Activated CD4-positive, alpha-beta memory T cell treated with anti-CD3 and anti-CD28 coated beads for 36 hours (primary cell): ENCODE measurements at places on chromosomes 6 and 20. TPM values are rescaled to one million over a fixed set of nuclear protein-coding genes. Genes with fewer than 3 reads are reported as not detected.

ISM1 gene
- 0.34 TPM for total RNA-seq

RAET1G gene
- total RNA-seq, result not detected

MOXD1 gene
- total RNA-seq, result not detected

LINC00237 gene
- total RNA-seq, result not detected

PLN gene
- total RNA-seq, result not detected

SMLR1 gene
- total RNA-seq, result not detected

SERPINB1 gene
- total RNA-seq, result 164 TPM

TPX2 gene
- 149 TPM for total RNA-seq

RWDD1 gene
- total RNA-seq, result 49.1 TPM

PLCB1 gene
- total RNA-seq, result 4.0 TPM

ATP9A gene
- 1.6 TPM for total RNA-seq

C20orf144 gene
- total RNA-seq, result 0.26 TPM

FOXQ1 gene
- not detected for total RNA-seq

TPMT gene
- total RNA-seq, result 7.7 TPM

GJA1 gene
- total RNA-seq, result not detected

CCDC167 gene
- total RNA-seq, result 65.2 TPM

DNA sequence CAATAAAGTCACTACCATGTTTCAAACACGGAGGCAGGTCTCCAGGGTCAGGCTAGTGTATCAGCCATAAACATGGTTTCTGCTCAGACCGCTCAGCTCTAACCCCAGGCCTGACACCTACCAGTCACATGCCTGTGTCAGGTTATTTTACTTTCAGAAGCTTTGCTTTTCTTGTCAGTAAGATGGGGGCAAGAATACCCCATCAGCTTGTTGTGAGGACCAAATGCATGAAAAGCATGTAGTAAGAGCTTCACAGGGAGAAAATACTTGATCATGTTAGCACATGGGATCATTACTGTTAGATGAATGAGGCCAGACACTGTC is 65.2 kb upstream of the PIM1 start:
- H3K27me3 ChIP-seq, result no peaks in the 10 kb centered on the region
- DNase-seq, result no peak
- peaks cover 36% of the 10 kb centered on the region for H3K4me1 ChIP-seq
- no peak overlapping the region for H3K27ac ChIP-seq
- H3K36me3 ChIP-seq, result no peaks in the 10 kb centered on the region

DNA sequence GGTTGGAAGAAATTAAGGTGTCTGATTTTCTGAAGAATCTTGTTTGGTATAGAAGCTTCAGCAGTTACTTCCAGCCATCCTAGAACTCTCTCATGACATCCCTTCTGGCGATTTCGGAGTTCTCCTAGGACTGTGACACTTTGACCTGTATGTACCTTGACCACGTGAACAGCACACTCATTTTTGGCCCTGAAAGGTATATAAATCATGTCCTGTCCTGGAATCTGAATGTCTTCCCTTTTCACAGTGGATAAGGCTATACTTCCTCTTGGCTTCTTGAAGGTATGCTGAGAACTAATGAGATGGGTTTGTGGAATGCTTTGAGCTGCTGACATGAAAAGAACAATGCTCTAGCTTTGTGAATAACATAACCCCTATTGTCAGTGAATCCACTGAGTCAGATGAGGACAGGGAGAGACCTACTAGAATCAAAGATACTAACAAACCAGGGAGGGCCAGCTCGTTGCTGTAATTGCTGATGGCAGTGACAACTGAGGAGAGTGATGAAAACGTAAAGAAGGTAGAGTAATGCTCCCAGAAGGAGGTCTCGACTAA is 6.0 kb upstream of the ZDHHC14 start:
- peaks cover 21% of the 10 kb centered on the region for H3K4me1 ChIP-seq
- no peak overlapping the region for H3K4me3 ChIP-seq
- H3K27me3 ChIP-seq, result peaks cover 9% of the 10 kb centered on the region
- H3K36me3 ChIP-seq, result no peaks in the 10 kb centered on the region
- DNase-seq, result no peak

- peaks cover 22% of the 10 kb centered on the region for H3K4me1 ChIP-seq
- no peaks in the 10 kb centered on the region for H3K36me3 ChIP-seq
These were observed 82.8 kb downstream of the TNFAIP3 start for GRCh38 chr6:137949686-137950390.

- no peak for DNase-seq
- H3K27me3 ChIP-seq, result no peaks in the 10 kb centered on the region
- H3K4me1 ChIP-seq, result no peaks in the 10 kb centered on the region
- H3K27ac ChIP-seq, result no peak overlapping the region
- H3K36me3 ChIP-seq, result no peaks in the 10 kb centered on the region
These were observed 659.7 kb downstream of the KIF16B start for GRCh38 chr20:15913391-15914025.

GRCh38 chr20:3614466-3614865 is 48.7 kb downstream of the GFRA4 start:
- no peak overlapping the region for H3K4me3 ChIP-seq
- no peaks in the 10 kb centered on the region for H3K4me1 ChIP-seq
- H3K36me3 ChIP-seq, result peaks cover 2% of the 10 kb centered on the region
- no peak for DNase-seq

DNA sequence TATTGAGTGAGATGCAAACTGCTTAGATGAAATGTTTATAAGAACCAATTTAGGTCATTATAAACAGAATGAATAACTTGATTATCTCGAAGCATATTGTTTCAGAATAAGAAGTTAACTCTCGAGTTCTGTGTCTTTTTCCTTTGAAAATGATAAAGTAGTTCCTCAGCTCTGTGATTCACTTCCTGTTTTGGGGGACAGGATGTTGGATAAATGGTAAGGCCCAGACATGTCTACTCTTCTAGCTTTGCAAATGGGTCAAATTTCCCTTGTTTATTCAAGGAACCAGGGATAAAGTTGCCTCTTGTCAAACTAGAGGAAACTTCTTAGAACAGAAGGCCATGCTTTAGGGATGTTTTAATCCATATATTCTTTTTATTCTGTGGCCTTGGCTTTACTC is 246.9 kb downstream of the SOX4 start:
- peaks cover 3% of the 10 kb centered on the region for H3K27me3 ChIP-seq
- H3K4me3 ChIP-seq, result no peak overlapping the region
- no peak overlapping the region for H3K27ac ChIP-seq
- no peak for DNase-seq
- no peaks in the 10 kb centered on the region for H3K4me1 ChIP-seq

DNA sequence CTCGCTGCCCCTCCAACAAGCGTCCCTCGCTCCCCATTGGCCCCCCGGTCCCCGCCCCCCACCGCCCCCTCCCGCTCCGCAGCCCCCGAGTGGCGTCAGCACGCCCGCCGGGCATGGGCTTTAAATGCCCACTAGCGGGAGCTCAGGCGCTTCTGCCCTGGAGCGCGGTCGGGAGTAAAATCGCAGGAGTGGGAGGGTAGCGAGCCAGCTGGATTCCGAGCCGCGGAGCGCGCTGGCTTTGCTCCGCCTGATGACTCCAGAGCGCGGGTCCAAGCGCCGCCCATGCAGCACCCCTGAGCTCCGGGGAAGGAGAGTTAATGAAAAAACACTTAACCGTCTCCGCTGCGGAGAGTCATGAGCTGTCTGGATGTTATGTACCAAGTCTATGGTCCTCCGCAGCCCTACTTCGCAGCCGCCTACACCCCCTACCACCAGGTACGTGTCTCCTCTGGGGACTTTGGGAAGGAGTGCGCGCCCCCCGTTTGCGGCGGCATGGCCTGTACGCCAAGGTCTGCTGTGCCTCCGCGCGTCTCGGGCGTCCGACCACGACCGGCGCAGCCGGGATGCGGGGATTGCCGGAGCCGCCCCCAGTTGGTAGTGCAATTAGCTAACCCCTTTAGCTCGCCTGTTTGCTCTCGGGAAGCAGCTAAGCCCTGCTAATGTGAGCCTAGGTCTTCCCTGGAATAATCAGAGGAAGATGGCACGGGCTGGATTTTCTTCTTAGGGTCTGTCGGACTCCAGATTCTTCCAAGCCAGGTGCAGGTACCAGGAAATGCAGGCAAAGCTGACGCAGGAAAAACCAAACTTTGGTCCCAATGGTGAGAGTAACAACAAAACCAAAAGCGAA is at the start of gene VGLL2:
VGLL2 (plus strand) TSS at position 149 of the 847 bp plus-strand sequence; CDS start at position 355, 206 bp downstream.
- H3K27me3 ChIP-seq, result peaks cover 80% of the 10 kb centered on the region
- peak; percentile 12 for DNase-seq
- no peak within 1 kb of the TSS for H3K27ac ChIP-seq
- peaks cover 2% of the 10 kb centered on the region for H3K36me3 ChIP-seq
- peaks cover 15% of the 10 kb centered on the region for H3K4me1 ChIP-seq
- H3K4me3 ChIP-seq, result peak within 1 kb of the TSS; percentile 34

DNA sequence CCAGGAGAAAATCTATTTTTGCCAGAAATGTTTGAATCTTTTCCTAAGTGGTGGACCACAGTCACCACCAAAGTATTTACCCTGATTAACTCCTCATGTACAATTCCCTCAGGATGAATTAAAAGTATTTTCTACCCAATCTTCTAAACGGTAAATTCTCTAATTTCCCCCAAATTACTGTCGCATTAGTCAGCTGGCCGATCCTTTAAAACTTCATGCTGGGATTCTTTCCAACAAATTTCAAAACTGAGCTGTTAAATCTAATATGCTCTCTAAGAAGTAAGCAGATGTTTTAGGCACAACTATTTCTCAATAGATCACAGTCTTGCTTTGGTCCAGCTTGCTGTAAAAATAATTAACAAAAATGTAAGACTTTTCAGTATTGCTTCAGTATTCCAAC is 447.2 kb downstream of the FRK start:
- H3K27ac ChIP-seq, result no peak overlapping the region
- no peak for DNase-seq
- no peaks in the 10 kb centered on the region for H3K36me3 ChIP-seq
- H3K4me3 ChIP-seq, result no peak overlapping the region
- H3K4me1 ChIP-seq, result no peaks in the 10 kb centered on the region
- no peaks in the 10 kb centered on the region for H3K27me3 ChIP-seq

DNA sequence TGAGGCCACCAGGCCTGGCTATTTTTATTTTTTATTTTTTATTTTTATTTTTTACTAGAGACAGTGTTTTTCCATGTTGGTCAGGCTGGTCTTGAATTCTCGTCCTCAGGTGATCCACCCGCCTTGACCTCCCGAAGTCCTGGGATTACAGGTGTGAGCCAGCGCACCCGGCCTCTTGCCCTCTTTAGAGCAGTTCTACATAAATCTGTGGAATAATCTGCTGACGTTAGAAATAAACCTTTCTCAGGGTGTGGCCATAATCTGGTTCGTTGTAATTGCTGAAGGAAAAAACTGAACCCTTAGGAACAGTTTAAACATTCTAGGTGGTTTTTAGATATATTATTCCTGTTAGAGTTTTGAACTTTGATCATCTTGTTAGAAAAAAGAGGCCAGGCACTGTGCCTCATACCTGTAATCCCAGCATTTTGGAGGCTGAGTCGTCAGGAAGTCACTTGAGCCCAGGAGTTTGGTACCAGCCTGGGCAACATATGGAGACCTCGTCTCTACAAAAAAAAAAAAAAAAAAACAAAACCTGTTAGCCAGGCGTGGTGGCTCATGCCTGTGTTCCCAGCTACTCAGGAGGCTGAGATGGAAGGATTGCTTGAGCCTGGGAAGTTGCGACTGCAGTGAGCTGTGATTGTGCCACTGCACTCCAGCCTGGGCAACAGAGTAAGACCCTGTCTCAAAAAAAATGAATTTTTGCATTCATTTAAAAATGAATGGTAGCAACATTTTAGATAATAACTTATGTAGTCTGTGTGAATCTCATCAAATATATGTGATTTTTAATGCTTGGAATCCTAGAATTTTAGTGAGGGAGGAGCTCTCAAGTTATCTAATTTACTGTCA is 24.2 kb downstream of the ASXL1 start:
- no peaks in the 10 kb centered on the region for H3K27me3 ChIP-seq
- H3K4me3 ChIP-seq, result no peak overlapping the region
- H3K27ac ChIP-seq, result no peak overlapping the region
- peaks cover 43% of the 10 kb centered on the region for H3K4me1 ChIP-seq

- no peaks in the 10 kb centered on the region for H3K27me3 ChIP-seq
- peaks cover 1% of the 10 kb centered on the region for H3K36me3 ChIP-seq
- peak; percentile 77 for DNase-seq
- H3K4me1 ChIP-seq, result peaks cover 2% of the 10 kb centered on the region
- no peak overlapping the region for H3K27ac ChIP-seq
These were observed 92.1 kb downstream of the TASP1 start for GRCh38 chr20:13546497-13547131.

DNA sequence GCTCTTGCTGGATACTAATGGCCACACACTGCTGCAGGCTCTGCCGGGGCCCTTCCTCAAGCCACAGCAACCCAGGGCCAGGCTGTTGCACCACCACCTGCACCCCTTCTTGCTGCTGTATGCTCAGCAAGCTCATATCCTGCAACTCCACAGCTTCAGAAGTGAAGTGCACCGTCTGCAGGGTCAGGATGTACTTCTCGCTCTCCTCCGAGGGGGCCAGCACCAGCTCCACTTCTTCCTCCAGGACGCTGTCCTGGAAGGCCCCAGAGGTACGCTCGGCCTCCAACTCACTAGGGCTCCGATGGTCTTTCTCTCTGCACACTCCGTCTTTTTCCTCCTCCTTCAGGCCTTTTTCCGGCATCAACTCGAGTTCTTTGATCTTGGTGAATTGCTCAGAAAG is 1.2 kb downstream of the CTCFL start:
- DNase-seq, result no peak
- no peak overlapping the region for H3K4me3 ChIP-seq
- H3K27ac ChIP-seq, result no peak overlapping the region
- peaks cover 11% of the 10 kb centered on the region for H3K4me1 ChIP-seq

DNA sequence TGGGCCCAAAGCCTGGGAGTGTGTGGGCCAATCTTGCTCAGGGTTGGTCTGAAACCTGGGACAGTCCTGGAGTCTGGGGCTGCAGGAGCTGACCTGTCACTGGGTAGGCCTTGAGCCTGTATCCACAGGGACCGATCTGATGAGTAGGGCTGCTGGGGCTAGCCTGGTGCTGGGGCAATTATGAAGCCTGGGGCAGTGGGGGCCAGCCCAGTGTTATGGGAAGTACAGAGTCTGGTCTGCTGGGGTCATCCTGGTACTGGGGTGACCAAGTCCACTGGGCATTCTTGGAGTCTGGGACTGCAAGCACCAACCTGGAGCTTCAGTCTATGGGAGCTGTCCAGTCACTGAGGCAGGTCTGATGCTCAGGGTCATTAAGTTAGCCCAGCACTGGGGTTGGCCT is 20.7 kb downstream of the DEFB115 start:
- H3K36me3 ChIP-seq, result no peaks in the 10 kb centered on the region
- H3K27me3 ChIP-seq, result no peaks in the 10 kb centered on the region
- no peaks in the 10 kb centered on the region for H3K4me1 ChIP-seq
- DNase-seq, result no peak

GRCh38 chr6:72035486-72035885 is 149.1 kb downstream of the RIMS1 start:
- H3K36me3 ChIP-seq, result no peaks in the 10 kb centered on the region
- no peak overlapping the region for H3K27ac ChIP-seq
- H3K4me3 ChIP-seq, result no peak overlapping the region
- no peaks in the 10 kb centered on the region for H3K27me3 ChIP-seq
- no peak for DNase-seq

DNA sequence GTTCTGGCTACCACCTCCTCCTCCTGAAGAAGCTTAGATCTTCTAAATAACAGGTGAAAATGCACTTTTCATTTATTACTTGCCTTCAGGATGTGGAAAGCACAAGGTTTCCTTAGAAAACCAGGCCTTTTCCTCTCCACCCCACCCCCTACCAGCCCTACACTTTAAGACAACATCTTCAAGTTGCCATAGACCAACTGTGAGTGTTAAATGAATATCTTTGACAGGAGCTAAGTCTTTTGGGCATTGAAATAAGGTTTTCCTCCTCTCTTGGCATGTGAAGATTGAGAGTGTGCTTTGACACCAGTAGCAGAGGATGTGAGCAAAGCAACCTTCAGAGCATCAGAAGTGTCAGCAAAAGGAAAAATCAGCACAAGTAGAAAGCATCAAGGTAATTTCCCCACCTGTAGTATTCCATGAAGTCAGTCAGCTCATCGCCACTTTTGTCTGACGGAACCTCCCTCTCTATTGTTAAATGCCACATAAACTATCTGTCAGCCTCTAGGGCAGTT is 532.3 kb upstream of the MMS22L start:
- no peak for DNase-seq
- H3K4me3 ChIP-seq, result no peak overlapping the region
- H3K27ac ChIP-seq, result no peak overlapping the region
- no peaks in the 10 kb centered on the region for H3K4me1 ChIP-seq
- H3K27me3 ChIP-seq, result no peaks in the 10 kb centered on the region
